ENCODE measurements at places on chromosomes 11 and 22.

- no peak for DNase-seq
These were observed 66.8 kb downstream of the ATM start for GRCh38 chr11:108289699-108290098.

GRCh38 chr11:81497202-81497804 is 1236.4 kb downstream of the FAM181B start:
- DNase-seq: no peak

- DNase-seq: peak; percentile 89
These were observed 764 bp upstream of the PACSIN3 start for GRCh38 chr11:47186700-47187695.

- DNase-seq: no peak
These were observed 333.9 kb downstream of the CADM1 start for GRCh38 chr11:115170133-115170815.

DNA sequence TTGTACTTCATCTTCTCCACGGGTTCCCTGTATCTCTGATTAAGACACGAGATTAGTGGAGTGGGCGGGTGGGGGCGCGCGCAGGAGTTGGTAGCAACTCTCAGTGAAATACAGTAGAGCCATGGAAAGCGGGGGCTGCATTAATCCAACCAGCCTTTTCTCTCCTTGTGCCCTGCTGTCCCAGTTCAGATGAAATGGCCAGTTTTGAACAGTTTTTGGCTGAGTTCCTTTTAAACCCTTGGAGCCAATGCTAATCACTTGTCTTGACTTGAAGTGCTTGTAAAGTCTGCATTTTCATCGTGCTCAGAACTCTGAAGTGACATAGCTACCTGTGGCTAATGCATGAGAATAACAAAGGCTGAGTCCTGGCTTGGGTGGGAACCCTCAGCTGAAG is 734 bp upstream of the TMEM123 start:
- no peak for DNase-seq

DNA sequence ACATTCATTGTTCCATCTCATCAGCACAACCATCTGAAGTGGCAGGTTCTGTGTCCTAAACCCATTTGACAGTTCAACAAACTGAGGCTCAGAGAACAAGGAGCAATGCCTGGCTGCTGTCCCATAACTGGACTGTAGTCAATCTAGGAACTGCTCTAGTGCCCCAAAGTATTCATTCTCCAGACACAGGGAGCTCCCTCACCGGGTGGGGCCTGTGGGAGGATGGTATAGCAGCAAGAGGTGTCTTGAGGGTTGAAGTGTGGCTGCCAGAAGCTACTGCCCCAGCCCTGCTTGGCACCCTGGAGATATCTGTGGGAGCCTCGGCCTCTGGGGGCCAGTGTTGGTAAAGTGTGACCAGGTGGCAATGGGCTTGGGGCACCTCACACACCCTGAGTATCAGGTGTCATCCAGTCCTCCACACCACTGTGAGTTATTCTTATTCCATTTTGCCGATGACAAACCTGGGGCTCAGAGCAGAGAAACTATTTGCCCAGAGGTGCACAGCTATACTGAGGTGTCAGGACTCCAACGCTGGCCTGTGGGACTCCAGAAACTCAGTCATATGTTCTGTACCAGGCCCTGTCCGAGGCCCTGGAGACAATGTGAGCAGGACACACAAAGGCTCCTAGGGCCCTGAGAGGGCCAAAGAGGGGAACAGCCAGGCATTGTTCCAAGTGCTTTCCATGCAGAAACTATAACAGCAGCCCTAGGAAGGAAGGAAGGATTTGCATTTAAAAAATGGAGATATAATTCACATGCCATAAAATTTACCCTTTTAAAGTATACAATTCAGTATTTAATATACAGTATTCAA is 46.0 kb upstream of the KLHL35 start:
- no peak for DNase-seq

GRCh38 chr11:75839851-75840250 is 24.8 kb downstream of the UVRAG start:
- DNase-seq: no peak

DNA sequence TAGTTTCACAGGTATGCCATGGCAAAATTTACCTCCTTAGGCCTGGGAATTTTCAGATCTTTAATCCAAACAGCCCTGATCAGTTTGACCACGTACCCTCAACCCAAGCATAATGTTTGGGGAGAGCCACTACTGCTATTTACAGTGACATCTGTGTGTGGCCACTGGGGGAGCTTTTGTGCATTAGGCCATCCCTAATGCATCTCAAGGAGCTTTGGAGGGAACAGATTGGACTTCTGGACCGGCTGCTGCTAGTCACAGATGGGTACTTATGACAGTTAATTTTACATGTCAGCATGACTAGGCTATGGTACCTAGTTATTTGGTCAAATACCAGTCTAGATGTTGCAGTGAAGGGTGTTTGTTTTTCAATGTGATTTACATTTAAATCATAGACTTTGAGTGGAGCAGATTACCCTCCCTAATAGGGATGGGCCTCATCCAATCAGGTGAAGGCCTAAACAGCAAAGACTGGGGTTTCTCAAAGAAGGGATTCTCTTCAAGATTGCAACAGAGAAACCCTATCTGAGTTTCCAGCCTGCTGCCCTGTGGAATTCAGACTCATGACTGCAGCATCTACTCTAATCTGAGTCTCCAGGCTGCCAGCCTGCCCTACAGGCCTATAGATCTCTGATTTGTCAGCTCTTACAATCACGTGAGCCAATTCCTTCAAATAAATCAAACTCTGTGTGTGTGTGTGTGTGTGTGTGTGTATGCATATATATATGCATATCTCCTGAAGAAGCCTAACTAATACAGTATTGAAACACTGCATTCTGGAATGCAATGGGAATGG is 38.0 kb upstream of the GALNT18 start:
- DNase-seq: no peak

- no peak for DNase-seq
These were observed 51.8 kb upstream of the LMO1 start for GRCh38 chr11:8315463-8315862.

DNA sequence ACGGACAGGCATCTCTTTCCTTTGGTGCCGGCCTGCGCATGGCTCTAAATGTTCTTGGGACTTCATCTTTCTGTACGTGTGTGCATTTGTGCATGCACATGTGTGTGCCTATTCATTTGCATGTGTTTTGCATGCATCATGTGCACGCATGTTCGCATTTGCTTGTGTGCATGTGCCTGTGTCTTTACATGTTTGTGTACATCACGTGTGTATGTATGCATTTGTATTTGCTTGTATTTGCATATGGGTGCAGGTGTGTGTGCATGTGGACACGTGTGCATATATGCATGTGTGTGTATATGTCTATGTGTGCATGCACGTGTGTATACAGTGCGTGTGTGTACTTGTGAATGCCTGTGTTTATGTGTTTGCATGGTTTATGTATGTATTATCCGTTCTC is 13.5 kb upstream of the FADD start:
- DNase-seq: no peak

DNA sequence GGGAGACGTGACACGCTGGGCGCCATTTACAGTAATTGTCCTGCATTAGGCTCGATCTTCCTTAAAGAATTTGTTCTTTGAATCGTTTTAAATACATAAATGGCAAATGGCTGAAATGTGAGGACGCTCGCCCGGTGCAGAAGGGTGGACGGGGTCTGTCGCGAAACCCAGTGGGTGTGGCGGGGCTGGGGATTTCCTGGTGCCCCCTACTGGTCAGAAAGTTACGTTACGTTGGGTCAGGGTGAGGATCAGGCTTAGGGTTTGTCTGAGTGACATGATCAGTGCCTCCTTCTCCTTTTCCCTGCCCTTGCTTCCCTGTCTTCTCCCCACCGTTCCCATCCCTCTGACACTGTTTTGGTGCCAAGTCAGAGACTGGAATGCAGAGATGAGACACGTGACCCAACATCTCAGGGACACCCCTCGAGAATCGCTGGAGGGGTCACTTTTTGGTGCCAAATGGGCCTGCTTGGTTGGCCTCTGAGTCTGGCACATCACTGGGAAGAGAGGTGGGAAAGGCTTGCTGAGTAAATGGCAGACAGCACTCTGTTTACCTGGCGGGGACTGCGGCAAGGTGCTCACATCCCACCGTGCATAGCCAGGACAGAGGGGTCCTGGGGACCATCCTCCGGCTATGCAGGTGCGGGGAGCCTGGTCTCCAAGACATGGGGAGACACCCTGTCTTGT is 1107.6 kb downstream of the BRD1 start:
- DNase-seq: no peak

GRCh38 chr11:57368845-57369232 is 12.1 kb downstream of the PRG3 start:
- DNase-seq: no peak

- DNase-seq: peak; percentile 63
These were observed 33.7 kb downstream of the GNB1L start for GRCh38 chr22:19820880-19821522.

DNA sequence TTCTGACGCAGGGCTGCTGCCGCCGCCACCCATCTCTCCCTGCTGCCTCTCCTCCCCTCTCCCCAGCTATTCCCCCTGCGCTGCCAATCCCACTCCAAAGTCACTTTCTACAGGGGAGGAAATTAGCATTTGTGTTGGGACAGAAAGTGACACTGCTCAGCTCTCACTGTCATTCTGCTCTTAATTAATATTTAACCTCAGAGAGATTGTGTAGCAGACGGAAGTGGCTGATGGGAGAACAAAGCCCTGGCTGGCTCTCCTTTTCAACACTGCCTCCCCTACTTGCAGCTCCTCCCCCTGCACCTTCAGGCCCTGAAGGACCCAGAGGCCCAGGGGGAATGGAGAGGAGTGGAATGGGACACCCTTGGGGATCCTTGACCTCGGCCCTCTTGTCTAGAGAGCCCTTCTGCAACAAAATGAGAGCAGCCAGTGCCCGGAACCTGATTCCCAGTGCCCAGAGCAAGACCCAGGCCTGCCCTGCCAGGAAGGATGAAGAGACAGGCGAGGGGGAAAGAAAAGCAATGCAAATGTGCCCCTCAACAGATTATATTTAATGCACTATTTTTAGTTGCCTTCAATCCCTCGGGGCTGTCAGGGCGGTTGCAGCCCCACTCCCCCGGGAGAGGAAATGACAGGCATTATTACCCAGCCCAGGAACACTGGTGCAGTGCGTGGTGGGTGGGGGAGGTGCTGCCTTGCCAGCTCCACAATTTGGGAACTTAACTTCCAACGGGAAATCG is 14.6 kb upstream of the NRGN start:
- no peak for DNase-seq

DNA sequence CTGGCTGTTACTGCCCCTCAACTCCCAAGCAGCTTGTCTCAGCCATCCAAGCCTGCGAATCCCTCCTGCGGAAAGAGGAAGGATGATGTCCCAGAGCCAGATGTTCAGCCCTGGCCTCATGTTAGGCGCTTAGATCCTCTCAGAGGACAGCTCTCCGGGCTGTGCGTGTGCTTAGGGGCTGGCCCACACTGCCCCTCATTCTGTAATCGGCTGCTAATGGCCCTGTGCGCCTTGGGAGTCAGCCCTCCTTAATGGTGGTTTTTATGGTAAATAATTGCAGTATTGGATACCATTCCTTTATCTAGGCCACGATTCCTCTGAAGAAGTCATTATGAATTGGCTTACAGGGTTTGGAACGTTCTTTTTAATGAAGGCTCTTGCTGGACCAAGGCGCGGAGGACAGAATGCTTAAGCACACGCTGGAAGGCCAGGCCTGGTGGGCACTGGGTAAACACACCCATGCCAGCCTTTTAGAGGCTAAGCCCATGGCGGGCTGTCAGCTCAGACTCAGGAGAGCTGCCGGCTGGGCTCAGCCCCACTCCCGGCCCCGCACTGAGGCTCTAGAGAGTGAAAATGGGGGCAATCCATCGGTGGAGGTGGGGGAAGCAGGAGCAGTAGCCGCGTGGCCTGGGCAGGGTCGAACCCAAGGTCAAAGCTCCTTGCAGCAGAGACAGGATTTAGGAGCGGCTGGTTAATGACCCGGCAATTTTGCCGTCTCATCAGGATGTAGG is 1157.5 kb downstream of the BRD1 start:
- no peak for DNase-seq

GRCh38 chr22:43183496-43184277 is 3.2 kb downstream of the TTLL12 start:
- DNase-seq: no peak

- no peak for DNase-seq
These were observed 23.6 kb downstream of the HIRA start for GRCh38 chr22:19407649-19408606.

GRCh38 chr11:34859496-34859895 is 56.7 kb downstream of the APIP start:
- no peak for DNase-seq

DNA sequence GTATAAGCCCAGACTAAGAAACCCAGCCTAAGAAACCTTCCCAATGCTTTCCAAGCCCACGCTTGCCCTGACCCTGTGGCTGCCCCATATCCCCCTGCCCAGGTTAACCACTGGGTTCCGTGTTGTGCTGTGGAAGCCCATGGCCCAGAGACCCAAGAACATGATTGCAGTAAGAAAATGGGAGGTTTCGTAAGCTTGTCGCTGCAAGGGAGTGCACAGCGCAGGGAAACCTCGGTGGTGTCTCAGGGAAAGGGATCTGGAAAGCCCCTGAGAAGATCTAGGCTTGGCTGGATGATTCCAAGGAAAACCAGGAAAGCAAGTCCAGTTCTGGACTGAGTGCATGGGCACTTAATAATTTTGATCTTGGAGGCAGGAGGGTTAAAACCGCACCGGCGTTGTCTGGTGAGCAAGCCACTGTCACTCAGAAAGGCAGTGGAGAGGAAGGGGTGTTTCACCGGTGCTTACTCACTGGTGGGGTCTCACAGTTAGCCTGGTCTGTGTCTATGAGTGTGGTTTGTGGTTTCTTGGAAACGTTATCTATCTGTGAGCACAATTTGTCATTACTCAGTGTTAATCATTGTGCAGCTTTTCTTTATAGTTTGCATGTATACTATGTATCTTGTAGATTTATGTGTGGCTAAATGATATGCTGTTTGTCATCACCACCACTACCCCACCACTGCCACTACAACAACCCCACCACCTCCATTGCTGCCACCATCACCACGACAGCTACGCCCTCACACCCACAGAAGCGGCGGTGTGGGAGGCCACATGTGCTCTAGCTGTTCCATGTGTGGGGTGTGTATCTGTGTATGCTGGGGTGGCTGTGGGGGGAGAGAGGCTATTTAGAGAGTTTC is 53.3 kb upstream of the PRDM11 start:
- peak; percentile 65 for DNase-seq

GRCh38 chr22:19568337-19569275 is 44.4 kb upstream of the CLDN5 start:
- DNase-seq: no peak

DNA sequence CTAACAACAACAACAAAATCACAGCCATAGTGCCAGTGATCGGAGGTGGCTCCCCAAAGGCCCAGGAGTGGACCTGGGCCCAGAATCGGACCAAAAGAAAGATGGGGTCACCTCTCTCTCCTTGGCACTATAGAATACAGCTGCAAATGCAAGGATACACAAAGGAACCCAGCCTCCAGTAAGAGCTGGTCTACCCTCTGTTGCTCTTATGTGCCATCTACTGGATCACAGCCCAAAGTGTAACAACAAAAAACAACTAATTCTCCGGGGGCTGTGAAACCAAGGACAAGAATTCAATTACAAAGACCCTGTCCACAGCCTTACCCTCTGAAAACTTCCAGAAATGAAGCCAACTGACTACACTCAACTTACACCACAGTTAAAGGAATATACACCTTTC is 21.6 kb downstream of the OR8G5 start:
- no peak for DNase-seq

GRCh38 chr11:116707161-116707629 is 65.6 kb downstream of the BUD13 start:
- DNase-seq: no peak

GRCh38 chr11:111922803-111923202 is 4.1 kb downstream of the C11orf52 start:
- DNase-seq: no peak

- DNase-seq: no peak
These were observed 5.9 kb upstream of the CNTF start for GRCh38 chr11:58616594-58616993.

GRCh38 chr11:122745111-122745510 is 89.6 kb downstream of the UBASH3B start:
- no peak for DNase-seq
